ENCODE measurements at places on chromosomes 4 and X. TPM values are rescaled to one million over a fixed set of nuclear protein-coding genes. Genes with fewer than 3 reads are reported as not detected.

The VCX2 gene
- not detected for total RNA-seq

The SCD5 gene
- total RNA-seq = 1.5 TPM

GRCh38 chr4:182555997-182556418 is 312.8 kb downstream of the TENM3 start:
- peaks cover 59% of the 10 kb centered on the region for H3K4me1 ChIP-seq
- H3K27me3 ChIP-seq = no peaks in the 10 kb centered on the region
- no peaks in the 10 kb centered on the region for H3K36me3 ChIP-seq
- peak; percentile 86 for DNase-seq
- peak overlapping the region; percentile 16 for H3K4me3 ChIP-seq

GRCh38 chrX:134692233-134692632 is 34.0 kb upstream of the PLAC1 start:
- H3K4me3 ChIP-seq = no peak overlapping the region
- H3K36me3 ChIP-seq = no peaks in the 10 kb centered on the region
- no peak overlapping the region for H3K27ac ChIP-seq
- H3K27me3 ChIP-seq = no peaks in the 10 kb centered on the region
- no peaks in the 10 kb centered on the region for H3K4me1 ChIP-seq
